ENCODE measurements at places on chromosomes 1 and 21.

DNA sequence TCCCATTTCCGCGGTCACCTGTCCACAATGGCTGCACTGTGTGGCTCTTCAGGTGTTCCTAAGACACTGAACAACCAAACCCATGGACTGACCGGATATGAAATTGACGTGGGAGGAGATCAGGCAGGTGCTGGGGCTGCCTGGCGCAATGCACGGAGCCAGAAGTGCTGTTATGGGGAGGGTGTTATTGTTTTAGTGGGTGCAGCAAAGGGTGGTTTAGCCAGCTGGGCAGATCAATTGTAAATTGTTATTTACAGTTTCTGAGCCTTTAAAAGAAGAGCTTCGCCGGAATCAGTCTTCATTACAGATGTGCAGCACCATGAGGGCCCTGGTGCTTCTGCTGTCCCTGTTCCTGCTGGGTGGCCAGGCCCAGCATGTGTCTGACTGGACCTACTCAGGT, at the start of gene CA6:
Gene CA6, plus strand, starts transcription at position 301 of the 400 bp plus-strand sequence. Its CDS starts 19 bp downstream, at position 320.
- DNase-seq: no peak

- no peak for DNase-seq
Measured at GRCh38 chr1:61588736-61589672, 135.9 kb downstream of the TM2D1 start.

GRCh38 chr1:45772971-45773370, 22.5 kb upstream of the IPP start:
- DNase-seq: no peak

GRCh38 chr1:231631717-231632116, 5.1 kb downstream of the DISC1 start:
- no peak for DNase-seq

GRCh38 chr21:39675993-39676661, 63.4 kb downstream of the B3GALT5 start:
- no peak for DNase-seq

DNA sequence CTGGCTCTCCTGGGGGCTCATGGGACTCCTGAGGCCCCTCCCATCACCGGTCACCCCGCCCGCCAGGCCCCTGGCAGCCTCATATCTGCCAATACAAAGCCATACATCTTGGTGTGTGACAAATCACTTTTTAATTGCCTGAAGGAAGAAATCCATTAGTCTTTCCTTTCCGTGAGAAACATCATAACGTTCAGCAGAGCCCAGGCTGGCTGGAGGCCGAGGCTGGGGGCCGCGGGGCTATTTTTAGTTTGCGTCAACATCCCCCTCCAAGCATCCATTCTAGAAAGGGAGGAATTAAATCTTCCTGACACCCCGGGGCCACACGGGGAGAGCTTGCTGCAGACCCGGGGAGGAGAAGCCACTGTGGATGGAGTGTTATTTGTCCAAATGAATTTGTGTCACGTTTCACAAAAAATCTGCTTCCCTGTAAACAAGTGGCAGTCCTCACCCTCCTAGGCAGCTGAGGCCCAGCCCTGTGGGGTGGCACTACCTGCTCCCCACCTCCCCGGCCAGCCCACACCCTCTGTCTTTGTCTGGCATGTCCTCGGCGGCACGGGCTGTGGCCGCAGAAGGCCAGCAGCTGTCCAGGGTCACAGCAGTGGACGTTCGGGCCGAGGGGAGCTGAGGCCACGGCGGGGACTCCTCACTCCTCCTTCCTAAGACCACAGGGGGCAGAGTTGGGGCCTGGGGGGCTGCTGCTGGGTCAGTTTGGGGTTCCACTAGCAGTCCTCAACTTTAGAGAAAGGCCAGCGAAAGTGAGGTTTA, 236.9 kb upstream of the VAMP3 start:
- no peak for DNase-seq

GRCh38 chr1:226111098-226111882, 48.8 kb downstream of the H3-3A start:
- no peak for DNase-seq

GRCh38 chr1:109780982-109781381, 17.3 kb upstream of the EPS8L3 start:
- DNase-seq: no peak

GRCh38 chr1:47208374-47208850, 18.6 kb upstream of the PDZK1IP1 start:
- no peak for DNase-seq

- no peak for DNase-seq
Measured at GRCh38 chr1:242448910-242449645, 75.4 kb downstream of the PLD5 start.

- no peak for DNase-seq
Measured at GRCh38 chr1:167668108-167668507, 38.1 kb downstream of the RCSD1 start.

GRCh38 chr1:96366516-96366915, 355.1 kb upstream of the PTBP2 start:
- DNase-seq: no peak

DNA sequence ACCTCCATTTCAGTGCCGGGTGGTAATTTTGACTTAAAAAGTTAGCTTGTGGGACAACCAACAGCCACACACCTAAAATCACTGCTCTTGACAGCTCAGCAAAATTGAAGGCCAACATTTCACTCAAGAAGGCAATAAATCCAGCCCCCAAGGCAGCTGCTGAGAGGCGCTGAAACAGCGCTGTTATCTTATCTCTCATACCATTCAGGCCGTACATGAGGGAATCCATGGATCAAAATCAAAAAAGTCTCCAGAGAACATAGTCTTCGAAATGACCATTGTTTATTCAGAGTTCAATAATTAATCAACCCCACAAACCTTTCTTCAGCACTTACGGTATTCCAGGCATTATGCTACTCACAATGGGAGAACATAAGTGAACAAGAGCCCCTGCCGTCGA, 38.5 kb downstream of the ZBTB18 start:
- DNase-seq: no peak

GRCh38 chr1:81559662-81560350, 240.9 kb upstream of the ADGRL2 start:
- DNase-seq: no peak

GRCh38 chr1:45762291-45762690, 11.8 kb upstream of the IPP start:
- DNase-seq: no peak

- DNase-seq: no peak
Measured at GRCh38 chr21:32332463-32332951, 33.9 kb downstream of the MRAP start.

- DNase-seq: no peak
Measured at GRCh38 chr21:25428537-25428936, 178.7 kb downstream of the MRPL39 start.

- DNase-seq: no peak
Measured at GRCh38 chr1:156009404-156009803, 11.3 kb downstream of the SSR2 start.

DNA sequence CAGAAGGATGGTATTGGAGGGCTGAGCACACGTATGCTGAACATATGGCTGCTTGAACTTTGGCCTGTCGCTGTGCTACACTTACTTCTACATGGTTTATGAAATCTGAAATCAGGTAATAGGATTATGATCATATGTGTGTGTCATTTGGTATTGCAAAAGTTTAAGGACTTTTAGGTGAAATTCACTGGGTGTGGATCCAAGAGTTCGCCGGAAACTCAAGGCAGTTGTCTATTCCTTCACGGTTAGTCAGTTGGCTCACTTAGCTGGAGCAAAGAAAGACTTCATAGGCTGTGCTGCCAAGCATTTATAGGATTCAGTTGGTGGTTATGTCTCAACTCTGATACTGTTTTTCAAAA, 927 bp downstream of the UAP1 start:
- DNase-seq: peak; percentile 46

GRCh38 chr1:147748676-147749350, 11.6 kb downstream of the GJA5 start:
- no peak for DNase-seq

DNA sequence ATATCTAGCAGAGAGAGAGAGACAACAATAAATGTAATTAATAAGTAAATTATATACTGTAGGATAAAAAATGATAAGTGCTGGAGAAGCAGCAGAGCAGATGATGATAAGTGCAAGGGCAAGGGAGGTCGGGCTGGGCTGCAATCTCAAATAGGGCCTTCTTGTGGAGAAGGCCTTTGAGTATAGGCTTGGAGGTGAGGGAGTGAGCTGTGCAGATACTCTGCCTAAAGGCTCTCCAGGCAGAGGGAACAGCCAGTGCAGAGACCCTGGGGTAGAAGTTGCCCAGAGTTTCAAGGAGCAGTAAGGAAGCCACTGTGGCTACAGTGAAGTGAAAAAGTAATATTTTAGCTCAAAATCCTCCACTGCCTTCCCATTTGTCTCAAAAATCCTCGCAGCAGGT, 59.2 kb upstream of the HTR1D start:
- DNase-seq: no peak

DNA sequence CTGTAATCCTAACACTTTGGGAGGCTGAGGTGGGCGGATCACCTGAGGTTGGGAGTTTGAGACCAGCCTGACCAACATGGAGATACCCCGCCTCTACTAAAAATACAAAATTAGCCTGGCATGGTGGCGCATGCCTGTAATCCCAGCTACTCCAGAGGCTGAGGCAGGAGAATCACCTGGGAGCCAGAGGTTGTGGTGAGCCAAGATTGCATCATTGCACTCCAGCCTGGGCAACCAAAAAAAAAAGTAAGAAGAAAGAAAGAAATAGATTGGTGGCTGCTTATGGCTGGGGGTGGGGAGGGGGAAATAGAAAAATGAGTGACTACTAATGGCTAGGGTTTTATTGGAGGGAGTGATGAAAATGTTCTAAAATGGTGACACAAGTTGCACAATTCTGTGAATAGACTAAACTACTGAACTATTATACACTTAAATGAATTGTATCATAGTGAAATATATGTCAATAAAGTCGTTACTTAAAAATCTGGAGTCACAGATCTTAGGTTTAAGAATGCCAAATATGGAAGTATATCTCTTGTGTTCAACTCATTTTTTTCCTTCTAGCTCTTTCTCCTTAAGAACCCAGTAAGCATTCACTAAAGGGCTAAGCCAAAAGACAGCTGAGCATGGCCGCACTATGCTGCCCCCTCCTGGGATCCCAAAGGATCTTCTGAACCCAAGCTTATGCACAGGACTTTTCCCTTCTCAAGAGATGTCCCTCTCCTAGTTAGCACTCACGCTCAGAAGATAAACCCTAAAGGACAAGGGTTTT, 3.2 kb upstream of the NPL start:
- DNase-seq: no peak

GRCh38 chr1:39450956-39451606, 40.4 kb upstream of the BMP8A start:
- DNase-seq: peak; percentile 35

- DNase-seq: no peak
Measured at GRCh38 chr1:91948097-91948496, 1.1 kb upstream of the BRDT start.

- DNase-seq: no peak
Measured at GRCh38 chr1:202575918-202576653, 134.2 kb downstream of the SYT2 start.

GRCh38 chr21:43871487-43871886, 6.5 kb downstream of the AGPAT3 start:
- no peak for DNase-seq

GRCh38 chr1:218823291-218823900, 350.3 kb upstream of the LYPLAL1 start:
- peak; percentile 42 for DNase-seq

- DNase-seq: no peak
Measured at GRCh38 chr1:218164930-218165700, 120.0 kb upstream of the RRP15 start.

GRCh38 chr1:246528933-246529731, 22.1 kb upstream of the SMYD3 start:
- DNase-seq: no peak

DNA sequence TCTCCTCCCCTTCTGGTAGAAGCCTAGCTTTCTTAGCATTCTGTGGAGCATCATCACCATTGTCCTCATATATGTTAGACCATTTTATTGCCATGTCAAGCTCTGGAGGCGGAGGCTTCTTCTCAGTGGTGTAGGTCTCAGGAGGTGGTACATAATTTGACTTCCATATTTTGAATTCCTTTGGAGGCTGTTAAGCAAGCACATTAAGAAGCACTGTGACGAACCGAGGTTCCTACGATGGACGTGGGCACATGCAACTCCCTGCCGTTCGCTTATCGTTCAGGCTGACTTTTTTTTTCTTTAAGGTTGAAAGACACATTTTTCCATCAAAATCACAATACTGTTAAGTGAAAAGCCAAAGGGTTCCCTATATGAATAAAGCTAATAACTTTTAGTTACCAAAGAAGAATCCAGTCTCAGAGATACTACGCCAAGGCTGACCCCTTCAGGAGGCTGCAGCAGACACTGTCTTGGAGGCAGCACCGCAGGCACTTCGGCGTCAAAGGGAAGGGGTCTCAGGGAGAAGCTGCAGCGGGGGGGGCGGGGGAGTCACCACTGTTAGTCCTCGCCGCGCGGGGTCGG, 835 bp downstream of the C1orf52 start:
- no peak for DNase-seq

- no peak for DNase-seq
Measured at GRCh38 chr1:168719306-168720111, 9.5 kb downstream of the DPT start.

- DNase-seq: no peak
Measured at GRCh38 chr1:31957701-31958674, 19.8 kb upstream of the PTP4A2 start.

GRCh38 chr1:211833174-211833820, 2.7 kb upstream of the LPGAT1 start:
- DNase-seq: no peak

DNA sequence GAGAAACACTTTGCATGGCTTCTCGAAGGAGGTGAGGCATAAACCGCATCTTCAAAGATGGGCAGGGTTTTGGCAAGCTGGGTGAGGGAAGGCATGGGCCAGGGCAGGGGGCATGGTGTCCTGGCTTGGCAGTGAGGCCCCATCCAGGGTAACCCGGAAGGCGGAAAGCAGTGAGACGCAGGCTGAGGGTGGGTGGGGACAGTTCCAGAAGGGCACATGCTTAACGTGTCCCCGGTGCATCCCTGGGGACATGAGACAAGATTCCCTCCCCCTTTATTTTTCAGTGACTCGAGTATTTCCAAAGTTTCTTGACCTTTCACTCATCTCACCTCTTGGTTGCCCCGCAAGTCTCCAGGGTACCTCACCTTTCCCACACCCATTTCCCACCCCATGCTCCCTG, 122.8 kb upstream of the SLC25A33 start:
- no peak for DNase-seq

DNA sequence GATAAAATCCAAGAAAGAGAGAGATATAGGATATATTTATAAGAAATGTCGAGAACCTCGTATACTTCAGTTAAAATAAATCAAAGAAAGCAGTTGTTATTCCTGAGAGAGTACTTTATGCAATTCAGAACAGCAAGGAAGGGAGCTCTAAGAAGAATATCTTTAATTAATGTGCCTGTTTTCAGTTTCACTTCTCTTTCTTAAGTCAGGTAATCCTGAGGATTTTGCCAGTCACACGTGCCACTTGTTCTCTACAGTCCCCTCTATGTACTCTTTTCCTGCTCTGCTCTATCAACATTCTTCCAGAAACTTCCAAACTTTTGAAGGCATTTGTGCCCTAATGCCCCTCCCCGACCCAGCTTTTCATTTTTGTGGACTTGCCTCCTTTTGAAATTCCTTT, 211.9 kb downstream of the AKT3 start:
- DNase-seq: no peak

Measured in GM04504 (cell line).